Cerebellar nuclear complex (tissue), 1 donor: ENCODE measurements at places on chromosomes 12 and 14.
A peak's percentile ranks its signal among the peaks of the same experiment; 100 is the strongest.

DNA sequence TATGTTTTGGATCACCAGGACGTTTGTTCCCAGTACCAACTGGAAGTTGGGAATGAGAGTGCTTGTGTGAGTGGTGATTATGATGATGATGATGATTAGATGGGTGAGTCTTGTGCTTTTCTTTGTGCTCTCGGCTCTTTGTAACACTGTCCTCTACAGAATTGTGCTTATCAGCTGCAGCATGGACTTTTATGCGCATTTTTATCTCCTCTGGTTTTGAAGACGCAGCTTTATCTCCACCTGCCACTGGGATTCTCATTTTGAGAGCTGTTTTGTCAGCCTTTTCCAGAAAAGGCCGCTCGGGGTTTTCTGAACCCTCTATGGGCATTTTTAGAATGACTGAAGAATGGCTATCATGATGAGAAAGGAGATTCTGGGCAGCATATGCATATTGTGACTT is 11.5 kb upstream of the KANSL2 start:
- DNase-seq: no peak

DNA sequence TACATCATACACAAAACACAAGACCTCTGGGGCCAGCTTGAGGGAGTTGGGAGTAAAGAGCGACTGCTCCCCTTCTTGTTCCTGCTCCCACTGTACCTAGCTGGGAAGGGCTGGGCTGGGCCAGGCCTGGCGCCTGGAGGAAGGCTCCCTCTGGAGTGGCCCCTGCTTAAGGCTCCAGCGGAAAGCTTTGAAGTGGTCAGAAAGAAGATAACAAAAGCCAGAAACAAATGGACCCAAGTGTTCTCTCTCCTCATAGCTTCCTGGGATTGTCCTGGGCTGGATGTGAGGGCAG is 25.3 kb downstream of the PRPF40B start:
- DNase-seq: no peak

GRCh38 chr12:4850857-4851380 is 58.8 kb upstream of the KCNA1 start:
- peak; percentile 6 for DNase-seq

- no peak for DNase-seq
These were observed 58.9 kb downstream of the NCOR2 start for GRCh38 chr12:124508381-124509079.

- no peak for DNase-seq
These were observed 4.3 kb downstream of the SLC16A7 start for GRCh38 chr12:59600171-59600570.

GRCh38 chr12:124655698-124656516 is 88.5 kb upstream of the NCOR2 start:
- DNase-seq: peak; percentile 25

DNA sequence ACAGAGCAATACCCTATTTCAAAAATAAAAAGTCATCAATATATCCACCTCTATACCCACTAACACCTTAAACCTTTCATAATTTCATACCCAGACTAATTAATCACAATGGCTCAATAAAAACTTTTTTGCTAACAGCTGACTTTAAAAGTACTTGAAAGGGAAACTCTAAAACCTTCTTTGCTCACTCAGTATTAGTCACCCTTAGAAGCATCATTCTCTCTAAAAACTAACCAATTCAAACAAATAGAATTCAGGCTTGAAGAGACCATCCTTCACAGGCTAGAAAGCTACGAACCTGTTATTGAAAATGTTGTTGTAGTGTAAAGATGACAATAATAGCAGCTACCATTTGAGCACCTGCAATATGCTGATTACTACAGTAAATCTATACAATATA is 37.2 kb downstream of the HECTD1 start:
- no peak for DNase-seq

- DNase-seq: no peak
These were observed 97.4 kb downstream of the RFLNA start for GRCh38 chr12:124392271-124392666.

DNA sequence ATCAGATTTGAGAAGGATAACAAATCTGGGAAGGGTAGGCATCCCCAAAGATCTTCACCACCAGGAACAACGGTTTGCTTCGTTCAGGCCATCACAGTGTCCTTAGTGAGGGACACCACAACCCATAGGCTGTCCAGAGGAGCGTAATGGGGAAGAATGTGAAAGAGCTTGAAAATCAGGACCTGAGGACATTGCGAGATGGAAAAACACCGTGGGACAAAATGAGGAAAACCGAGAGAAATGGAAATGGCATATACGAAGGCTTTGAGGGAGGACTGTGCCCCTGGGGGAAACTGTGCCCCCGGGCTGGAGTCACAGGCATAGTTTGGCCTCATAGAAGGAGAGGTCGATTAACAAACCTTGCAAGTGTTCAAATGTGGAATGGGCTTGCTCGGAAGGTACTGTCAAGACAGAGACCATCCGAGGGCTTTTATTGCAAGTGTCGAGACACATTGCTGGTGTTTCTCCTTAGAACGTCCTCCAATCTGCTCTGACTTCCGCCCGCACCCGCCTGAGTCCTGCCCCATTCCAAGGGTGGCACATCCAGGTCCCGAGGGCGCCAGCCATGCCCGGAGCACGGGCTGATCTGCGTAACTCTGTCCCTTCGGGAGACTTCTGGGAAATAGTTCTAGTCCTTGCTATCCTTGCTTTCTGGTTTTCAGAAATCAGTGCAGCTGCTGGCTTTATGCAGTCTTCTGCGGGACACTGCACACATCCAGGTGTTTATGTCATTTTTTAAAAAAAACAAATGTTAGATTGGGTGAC is 885 bp upstream of the PALS1 start:
- no peak for DNase-seq

- DNase-seq: no peak
These were observed 24.3 kb downstream of the UBR7 start for GRCh38 chr14:93231129-93231979.

DNA sequence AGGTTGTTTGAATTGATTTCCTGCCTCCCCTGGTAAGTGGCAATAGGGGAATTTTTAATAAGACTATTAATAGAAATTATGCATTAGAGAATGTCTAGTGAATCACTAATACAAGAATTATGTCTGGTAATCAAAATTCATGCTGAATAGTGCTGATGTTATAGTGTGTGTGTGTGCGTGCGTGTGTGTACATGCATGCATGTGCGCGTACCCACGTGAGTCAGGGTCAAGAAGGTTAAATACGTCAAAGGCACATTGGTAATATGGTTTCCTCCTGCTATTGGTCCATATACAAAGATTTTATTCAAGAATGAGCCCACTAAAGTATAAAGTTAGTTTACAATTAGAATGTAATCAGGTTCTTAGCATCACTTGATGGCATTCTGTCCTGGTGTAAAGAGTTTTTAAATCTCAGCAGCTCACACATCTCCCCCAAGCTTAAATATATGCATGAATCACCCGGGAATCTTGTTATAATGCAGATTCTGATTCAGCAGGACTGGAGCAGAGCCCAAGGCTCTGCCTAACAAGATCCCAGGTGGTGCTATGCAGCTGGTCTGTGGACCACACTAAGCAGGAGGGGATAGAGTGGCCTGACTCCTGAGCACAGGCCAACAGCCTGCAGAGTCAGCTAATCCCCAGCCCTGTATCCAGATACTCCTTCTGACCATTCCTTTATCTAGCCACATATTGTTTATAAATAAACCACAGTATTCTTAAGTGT is 43.9 kb downstream of the TTC9 start:
- DNase-seq: no peak
